ENCODE measurements at places on chromosomes 6 and 20.

- DNase-seq = no peak
Measured at GRCh38 chr6:31799781-31800180, 4.2 kb upstream of the VARS1 start.

- no peak for DNase-seq
Measured at GRCh38 chr20:2151858-2152281, 50.2 kb downstream of the STK35 start.

DNA sequence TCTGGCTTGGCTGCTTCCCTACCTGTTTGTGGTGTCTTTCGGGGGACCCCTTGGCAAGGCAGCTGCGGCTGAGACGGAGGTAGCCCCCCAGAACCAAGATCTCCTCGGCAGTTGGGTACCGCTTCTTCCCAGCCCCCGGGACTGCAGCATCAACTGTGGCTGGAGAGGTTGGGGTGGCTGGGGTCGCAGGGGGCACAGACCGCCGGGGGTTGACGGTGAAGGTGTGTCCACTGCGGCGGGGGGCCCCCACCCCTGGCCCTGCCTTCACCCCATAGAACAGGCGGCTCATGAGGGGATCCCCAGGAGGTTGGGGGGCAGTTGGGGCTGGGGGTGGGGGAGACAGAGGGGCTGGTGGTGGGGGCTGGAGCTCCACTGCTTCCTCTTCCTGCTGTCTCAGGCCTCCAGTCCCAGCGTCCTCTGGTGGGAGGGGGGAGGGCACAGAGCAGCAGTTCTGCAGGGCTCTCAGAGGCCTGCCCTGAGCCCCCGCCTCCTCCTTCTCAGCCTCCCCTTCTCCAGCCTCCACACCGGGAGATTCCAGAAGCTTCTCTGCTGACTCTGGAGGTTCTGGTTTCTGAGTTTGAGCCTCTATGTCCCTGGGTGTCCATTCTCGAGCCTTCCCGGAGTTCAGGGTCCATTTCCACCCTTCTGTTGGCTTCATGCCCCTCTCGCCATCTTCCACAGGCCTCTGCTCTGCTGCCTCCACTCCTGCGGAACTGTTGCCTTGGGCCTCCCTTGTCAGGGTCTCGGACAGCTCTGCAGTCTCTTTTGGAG lies 1.9 kb downstream of the PPP1R18 start:
- no peak for DNase-seq

GRCh38 chr20:41422953-41423352 lies 56.3 kb upstream of the EMILIN3 start:
- DNase-seq = no peak

GRCh38 chr6:13049666-13050254 lies 278.6 kb downstream of the TBC1D7 start:
- DNase-seq = no peak

DNA sequence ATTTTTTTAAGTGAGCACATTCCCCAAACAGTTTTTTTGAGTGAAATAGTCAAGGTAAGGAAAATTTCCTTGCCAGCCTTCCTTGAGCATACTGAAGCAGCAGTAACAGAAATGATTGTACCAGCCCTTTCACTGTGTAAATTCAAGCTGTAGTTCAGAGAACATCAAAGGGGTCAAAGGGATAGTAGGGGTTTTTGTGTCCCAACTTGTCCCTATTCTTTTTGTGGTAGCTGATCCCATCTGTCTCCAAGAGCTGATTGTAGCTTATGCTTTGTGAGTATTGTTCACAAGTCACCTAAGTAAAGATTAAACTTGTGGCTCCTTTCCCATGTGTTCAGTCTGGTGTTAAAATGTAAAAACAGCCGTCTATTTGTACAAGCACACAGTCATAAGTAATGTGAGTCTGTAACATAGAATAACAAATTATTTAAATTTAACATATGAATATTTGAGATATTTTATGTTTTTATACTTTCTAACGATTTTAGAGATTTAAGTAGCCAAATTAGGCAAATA lies 185.0 kb downstream of the CENPW start:
- no peak for DNase-seq

DNA sequence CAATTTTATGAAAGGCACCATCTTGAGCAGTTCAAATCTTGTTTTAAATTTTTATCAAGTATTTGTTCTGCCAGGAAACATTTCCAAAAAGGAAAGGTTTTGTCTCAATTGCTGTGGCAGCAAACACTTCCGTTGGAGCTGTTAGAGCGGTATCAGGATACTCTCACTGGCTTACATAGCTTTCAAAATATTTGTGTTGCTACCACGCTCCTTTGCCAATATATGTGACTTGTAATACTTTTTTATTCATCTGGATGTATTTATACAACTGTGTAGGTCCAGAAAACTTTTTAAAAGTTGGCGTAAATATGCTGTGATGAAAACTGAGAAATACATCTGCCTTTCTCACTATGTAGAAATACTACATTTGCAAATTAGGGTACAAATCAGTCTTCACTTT lies 37.8 kb upstream of the NHSL1 start:
- no peak for DNase-seq

- DNase-seq = peak; percentile 7
Measured at GRCh38 chr6:20946022-20946421, 411.8 kb downstream of the CDKAL1 start.

DNA sequence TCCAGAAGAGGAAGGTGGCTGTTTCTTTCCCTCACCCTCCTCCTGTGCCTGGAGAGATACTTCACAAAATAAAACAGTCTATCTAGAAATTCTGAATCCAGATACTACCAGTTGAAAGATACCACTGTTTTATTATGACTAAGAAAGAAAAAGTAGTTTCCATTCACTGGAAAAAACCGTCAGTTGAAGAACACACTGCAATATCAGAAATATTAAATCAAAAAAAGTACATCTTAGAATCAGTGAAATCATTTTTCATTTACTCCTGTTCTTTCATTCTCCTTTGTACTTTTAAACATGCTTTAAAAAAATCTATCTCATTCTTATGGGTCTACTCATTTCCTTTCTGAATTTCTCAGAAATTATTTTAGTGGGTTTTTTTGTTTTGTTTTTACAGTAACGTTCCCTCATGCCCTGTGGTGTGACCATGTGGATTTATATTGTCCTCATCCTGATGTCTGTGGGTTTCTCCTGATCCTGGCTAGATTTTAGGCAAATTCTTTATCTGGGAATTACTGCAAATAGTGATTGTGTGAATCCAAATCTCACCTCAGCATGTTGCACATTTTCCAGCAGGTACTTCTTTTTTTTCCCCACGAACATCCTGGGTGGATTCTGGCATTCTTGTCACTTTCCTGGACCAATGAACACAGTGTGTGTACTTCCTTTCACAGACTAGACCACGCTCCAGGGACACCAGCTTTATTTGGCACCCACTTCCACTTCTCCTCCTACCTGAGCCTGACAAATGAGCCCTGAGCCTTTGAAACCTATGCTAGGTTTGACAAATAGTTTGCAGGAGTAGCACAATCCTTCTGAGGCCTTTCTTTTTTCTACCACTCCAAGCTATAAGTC lies 114.0 kb upstream of the LAMP5 start:
- DNase-seq = no peak

- DNase-seq = no peak
Measured at GRCh38 chr6:5566718-5567117, 305.4 kb downstream of the FARS2 start.

- no peak for DNase-seq
Measured at GRCh38 chr20:1383623-1384404, 9.0 kb downstream of the FKBP1A start.

- DNase-seq = no peak
Measured at GRCh38 chr6:167717455-167717854, 109.3 kb upstream of the AFDN start.

DNA sequence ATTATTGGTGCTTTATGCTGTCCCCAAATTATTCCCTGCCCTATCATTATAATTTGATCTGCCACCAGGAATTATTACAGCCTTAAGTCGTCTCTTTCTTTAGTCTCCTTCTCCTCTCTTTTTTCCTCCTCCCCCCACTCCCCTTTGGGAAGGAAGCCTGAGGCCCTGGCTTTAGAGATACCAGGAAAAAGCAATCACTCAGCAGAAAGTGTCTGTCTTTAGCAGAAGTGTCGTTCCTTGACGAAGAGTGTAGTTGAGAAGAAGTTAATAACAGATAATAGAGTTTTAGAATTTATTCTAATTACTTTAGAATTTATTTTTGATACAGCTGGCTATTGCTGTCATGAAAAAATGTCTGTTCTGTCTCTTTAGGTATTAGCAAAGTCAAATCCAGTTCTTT lies 16.5 kb downstream of the LIN28B start:
- no peak for DNase-seq

GRCh38 chr6:36075656-36076055 lies 48.0 kb downstream of the MAPK14 start:
- no peak for DNase-seq

GRCh38 chr20:19552221-19553180 lies 205.6 kb upstream of the RIN2 start:
- no peak for DNase-seq

DNA sequence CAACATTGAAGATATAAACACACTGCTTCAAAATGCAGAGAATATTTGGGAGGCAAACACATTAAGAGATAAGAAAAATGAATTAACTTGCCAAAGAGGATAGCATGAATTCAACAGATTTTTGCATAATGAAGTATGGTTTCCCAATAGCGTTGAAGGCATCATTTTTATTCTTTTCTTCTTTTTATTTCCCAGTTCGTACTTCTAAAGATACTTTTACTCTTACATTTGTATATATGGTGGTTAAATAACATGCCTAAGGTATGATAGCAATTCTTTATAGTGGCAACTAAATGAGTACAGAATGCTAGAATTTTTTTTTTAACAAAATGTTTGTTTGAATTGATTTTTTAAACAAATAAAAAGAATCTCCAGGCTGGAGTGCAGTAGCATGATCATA lies 473.4 kb upstream of the MARCKS start:
- no peak for DNase-seq

DNA sequence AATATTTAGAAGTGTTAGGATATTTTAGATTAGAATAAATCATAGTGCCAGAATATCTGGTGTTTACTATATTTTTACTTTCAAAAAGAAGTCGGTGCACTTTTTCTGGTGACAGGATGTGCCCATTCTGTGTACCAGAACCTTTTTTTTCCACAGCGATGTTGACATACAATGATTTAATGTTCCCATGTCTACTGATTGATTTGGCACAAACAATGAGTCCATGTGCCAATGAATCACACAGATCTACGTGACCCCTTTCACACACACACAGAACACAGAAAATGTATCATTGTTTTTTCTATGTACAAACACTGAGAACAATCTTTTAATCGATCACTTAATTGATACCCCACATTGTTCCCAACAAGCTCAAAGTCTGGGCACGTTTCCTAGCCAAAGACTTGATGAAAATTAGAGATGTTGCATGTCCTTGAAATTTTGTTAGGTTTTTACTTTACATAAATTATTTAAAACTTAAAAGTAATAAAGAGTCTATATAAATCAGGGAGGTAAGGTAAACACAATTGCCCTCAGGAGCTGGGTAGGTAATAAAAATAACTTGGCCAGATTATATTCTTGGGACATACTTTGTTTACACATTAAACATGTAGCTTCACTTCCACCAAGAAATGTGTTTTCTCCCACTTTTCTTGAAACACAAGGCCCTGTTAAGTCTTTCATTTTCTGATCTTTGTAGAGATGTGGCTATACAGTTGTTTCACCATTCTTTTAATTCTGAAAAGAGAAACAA lies 36.4 kb upstream of the SOX4 start:
- DNase-seq = no peak

GRCh38 chr20:23339986-23340385 lies 10.6 kb upstream of the NXT1 start:
- no peak for DNase-seq

GRCh38 chr20:38982291-38982690 lies 20.1 kb downstream of the DHX35 start:
- DNase-seq = no peak

DNA sequence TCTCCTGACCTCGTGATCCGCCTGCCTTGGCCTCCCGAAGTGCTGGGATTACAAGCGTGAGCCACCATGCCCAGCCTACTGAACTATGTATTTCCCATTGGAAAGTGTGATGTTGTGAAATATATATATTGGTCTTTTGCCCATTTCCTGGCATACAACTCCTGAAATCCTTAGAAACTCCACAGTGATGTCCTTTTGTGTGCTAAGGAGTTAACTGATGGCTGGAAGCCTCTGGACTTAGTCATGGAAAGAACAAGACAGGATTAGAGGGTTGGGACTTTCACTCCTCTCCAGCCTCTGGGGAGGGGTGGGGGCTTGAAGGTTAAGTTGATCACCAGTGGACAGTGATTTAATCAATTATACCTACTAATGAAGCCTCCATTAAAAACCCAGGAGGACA lies 7.1 kb downstream of the PANK2 start:
- no peak for DNase-seq

GRCh38 chr6:13480631-13481501 lies 6.5 kb downstream of the GFOD1 start:
- DNase-seq = no peak

DNA sequence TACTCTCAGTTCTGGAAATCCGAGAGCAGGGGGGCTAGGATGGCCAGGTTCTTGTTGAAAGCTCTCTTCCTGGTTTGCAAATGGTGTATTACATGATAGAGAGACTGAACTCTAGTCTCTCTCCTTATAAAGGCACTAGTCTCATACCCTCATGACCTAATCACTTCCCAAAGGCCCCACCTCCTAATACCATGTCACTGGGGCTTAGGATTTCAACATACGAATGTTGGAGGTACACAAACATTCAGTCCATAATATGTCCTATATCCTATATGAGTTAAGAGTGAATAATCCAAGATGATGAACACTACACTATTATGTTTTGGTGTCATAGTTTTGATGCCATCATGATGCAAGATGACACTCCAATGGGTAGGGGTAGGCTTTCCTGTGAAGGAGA lies 20.0 kb upstream of the TXLNB start:
- DNase-seq = no peak

- DNase-seq = no peak
Measured at GRCh38 chr6:166815629-166816028, 140.7 kb downstream of the RNASET2 start.

GRCh38 chr20:60262967-60263603 lies 304.9 kb downstream of the CDH26 start:
- DNase-seq = peak; percentile 44

DNA sequence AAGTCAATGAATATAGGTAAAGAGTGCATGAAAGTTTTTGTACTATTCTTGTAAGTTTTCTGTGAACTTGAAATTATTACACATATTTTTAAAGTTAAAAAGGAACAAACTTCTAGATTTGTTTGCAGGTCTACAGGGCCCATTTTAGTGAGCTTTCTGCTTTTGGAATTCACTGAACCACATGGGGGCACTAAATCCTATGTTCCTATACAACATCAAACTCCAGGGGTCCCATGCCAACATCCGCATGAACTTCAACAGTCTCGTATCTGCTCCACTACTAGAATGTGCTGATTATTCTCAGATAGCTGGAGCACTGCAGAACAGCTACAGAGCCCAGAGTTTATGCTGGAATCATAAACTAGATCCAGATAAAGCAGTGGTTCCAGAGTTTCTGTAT lies 347.9 kb upstream of the SPTLC3 start:
- no peak for DNase-seq

DNA sequence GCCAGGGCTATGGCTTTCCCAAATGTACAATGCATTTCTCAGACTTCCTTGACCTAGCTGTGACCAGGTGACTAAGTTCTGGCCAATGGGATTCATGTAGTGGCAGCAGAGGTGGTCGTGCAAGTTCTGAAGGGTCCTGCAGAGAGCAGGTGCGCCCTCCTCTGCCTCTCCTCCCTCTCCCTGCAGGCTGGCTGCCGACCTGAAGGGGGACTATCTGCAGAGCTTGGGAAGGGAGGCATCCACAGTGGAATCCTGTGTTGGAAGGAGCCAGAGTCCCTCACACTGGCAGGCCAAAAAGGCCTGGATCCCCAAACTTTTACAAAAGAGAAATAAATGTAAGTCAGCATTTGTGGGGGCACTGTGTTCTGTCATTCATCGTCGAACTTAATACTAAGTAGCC lies 66.6 kb downstream of the CDH26 start:
- DNase-seq = no peak
